ENCODE measurements at places on chromosomes 3 and 15.

GRCh38 chr15:37002041-37002672 is 98.2 kb downstream of the MEIS2 start:
- no peak for DNase-seq

DNA sequence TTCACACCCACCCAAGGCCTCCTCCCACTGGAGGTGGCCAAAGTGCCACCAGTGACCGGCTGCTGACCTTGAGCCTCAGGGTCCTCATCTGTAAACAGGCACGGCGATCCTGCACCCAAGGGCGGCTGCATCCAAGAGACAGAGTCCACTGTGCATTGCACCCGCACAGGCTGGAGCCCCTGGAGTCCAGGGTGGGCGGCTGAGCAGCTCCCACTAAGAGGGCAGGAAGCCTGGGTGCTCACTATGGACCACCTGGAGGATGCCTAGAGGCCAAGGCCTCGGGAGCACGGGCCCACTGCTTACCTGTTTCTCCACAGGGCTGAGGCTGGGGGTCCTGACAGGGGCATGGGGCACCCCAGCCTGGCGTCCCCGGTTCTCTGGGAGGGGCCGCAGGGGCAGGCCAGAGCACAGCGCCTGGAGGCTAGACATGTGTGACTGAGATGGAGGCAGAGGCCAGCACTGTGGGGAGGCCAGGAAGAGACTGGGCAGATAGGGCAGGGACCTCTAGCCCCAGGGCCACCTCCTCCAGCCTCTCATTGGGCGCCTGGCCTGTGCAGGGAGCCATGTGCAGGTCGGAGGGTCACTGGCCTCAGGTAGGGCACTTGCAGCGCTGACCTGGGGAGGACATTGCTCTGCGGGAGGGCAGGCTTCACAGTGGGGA is at the start of gene UROC1:
TSS of gene UROC1 (minus strand) at position 483 of the 661 bp plus-strand sequence. CDS start at position 429, 54 bp downstream.
- no peak for DNase-seq

DNA sequence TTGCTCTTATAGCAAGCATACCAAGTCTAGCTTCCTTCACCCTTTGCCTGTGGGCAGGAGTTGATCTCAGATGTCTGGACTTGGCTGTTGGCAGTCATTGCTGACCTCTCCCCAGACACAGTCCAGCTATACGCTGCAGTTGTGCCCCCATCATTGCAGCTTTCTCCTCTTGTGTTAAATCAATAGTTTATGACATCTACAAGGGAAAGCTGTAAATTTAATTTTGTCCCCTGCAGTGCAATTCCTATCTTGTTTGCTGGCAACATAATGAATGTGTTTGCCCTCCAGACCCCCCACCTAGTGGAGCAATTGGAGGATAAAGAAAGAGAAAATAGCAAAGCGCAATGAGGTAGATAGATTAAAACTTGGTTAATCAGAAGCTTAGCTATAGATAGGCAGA is 280.2 kb downstream of the LSAMP start:
- no peak for DNase-seq

- DNase-seq, result no peak
Observed at GRCh38 chr15:87604857-87605446, 651.6 kb downstream of the NTRK3 start.

GRCh38 chr3:174581558-174581957 is 277.6 kb upstream of the NAALADL2 start:
- no peak for DNase-seq

- no peak for DNase-seq
Observed at GRCh38 chr3:108378153-108378951, 82.0 kb downstream of the HHLA2 start.

GRCh38 chr3:35744419-35744818 is 105.1 kb downstream of the ARPP21 start:
- DNase-seq, result no peak

DNA sequence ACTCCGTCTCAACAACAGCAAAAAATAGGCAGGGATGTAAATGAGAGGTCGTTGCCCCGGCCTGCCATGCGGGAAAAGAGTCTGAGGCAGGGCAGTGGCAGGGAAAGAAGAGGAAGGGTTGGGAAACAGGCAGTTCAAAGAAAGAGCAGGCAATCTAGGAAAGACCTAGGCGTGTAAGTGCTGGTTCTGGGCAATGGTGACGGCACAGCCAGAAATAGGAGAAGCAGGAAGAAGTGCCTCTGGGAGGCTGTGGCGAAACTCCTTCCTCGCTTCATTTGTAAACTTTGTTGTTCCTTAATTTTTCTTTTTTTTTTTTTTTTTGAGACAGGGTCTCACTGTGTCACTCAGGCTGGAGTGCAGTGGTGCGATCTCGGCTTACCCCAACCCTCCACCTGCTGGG is 4.3 kb downstream of the SLC51A start:
- peak; percentile 55 for DNase-seq

DNA sequence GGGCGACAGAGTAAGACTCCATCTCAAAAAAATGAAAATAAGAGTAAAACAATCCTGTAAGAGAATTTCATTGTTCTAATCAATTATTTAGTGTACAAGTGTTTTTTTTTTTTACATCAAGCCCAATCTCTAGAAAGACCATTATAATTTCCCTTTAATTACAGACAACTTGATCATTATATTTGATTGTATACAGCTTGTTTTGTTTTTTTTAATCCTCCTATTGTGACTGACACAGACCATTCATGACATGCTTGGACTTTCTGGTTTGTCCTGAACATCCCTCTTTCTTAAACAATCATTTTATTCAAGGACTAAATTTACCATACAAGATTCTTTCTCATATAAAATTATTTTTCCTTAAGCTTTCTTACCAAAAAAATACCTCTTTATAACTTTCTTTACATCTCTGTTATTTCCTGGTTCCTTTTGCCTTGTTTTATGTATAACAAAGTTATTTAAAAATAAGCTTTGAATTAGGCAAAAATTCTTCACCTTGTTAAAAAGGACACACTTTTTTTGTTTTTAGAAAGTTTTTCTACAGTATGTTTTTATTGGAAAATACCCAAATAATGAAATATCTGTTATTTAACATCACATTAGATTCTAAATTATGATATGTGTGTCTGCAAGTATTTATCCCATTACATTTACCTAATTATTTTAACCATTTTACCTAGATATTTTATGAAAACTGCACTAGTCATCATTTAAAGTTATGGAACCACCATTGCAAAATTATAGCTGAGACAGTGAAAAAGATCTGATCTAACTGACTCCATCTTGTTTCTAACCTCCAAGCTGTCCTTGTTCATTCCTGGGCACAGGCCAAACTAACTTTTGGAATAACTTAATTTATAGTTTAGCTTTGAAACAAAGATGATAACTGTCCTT is 26.1 kb upstream of the GFM1 start:
- DNase-seq, result no peak

DNA sequence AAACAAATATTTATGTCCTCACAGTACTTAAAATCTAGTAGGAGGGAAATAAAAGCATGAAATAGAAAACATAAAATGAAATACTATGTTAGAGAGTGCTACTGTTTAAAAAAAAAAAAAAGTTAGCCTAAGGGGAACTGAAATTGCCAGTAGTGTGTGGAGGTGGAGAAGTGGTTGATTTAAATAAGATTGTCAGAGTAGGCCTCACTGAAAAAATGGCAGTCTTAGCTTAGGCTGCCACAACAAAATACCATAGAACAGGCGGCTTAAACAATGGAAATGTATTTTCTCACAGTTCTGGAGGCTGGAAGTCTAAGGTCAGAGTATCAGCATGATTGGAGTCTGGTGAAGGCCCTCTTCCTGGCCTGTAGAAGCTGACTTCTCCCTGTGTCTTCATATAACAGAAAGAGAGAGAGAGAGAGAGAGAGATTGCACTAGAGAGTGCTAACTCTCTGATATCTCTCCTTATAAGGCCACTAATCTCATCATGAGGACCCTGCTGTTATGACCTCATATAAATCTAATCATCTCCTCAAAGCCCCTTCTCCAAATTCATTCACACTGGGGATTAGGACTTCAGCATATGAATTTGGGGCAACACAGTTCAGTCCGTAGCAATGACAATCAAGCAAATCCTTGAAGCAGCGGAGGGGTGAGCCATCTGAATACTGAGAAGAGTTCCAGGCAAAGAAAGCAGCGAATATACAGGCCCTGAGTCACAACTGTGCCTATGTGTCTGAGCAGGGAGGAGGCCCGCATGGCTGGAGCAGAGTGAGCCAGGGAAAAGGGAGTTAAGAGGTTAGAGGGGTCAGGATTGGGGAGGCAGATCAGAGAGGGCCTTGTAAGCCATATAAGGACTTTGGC is 23.6 kb upstream of the LRRC34 start:
- no peak for DNase-seq

DNA sequence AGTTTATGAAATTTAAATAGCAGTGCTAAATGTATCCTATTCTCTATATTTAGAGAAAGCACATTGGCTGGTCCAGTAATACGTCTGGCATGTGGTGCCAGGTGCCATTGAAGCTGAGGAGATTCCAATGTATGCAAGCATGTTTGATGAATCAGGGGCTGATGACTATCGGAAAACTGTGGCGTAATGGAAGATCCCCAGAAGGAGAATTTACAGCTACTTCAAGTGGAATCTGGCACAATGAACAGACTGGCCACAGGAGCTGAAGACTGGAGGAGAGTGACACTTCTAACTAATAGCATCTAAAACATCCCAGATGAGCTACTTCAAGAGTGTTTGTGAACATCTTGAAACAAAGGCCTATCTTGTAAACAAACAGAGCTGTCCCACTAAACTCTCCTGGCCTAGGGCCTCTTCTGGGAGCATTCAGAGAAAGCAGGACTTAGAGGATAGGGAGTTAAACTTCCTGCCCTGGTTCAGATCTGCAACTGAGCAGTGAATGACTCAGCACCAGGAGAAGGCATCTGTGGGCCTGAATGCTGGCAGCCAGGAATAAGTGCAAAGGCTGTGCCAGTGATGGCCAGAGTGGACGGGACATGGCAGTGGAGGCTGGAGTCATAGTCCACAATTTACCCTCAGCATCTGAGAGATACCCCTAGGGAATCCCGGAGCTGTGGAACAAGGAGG is 15.2 kb upstream of the ACTC1 start:
- no peak for DNase-seq

GRCh38 chr15:35557544-35557943 is 11.6 kb upstream of the DPH6 start:
- no peak for DNase-seq

DNA sequence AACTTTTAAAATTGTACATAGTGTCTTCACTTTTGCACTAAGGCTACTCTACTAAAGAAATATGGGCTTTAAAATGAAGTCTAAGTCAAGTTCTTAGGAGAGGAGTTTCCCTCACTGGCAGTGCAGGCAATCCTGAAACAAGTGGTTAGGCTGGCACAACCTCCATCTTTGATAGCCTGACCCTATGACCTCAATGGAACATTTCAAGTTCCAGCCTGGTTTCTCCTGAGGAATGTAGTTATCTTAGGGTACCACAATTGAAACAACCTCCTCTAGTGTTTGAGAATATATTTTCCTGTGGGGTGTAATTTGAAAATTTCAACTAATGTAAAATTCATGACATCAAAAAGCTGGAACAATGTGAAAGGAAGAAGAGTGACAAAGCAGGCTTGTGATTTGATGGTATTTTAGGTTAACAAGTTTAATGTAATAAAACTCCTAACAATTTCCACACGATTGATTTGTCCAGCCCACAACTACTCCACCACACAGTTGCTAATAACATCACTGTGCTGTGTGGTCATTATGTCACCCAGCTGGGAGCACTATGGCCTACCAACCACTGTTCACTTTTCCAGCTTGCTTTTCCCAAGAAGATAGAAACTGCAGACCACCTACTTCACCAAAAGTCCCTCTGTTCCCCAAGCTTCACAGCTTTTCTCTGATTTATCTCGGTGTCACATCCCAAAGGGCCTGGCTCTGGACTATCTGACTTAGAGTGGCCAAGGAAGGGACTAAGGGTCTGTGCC is 1.8 kb downstream of the WWTR1 start:
- DNase-seq, result no peak

GRCh38 chr15:23578521-23579150 is 13.2 kb downstream of the MKRN3 start:
- no peak for DNase-seq

DNA sequence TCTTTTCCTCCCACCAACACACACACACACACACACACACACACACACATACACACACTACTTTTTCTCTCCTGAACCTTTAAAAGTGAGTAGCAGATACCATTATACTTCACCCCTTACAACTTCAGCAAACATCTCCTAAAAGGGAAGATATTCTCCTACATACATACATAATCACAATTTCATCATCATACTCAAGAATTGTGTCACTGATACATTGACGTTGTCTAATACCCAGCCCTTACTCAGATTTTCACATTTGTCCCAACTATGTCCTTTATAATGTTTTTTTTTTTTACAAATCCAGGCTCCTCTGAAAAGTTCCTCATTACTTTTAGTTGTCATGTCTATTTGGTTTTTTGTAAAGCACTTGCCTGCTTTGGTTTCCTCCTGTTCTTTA is 18.5 kb downstream of the ABHD6 start:
- no peak for DNase-seq

DNA sequence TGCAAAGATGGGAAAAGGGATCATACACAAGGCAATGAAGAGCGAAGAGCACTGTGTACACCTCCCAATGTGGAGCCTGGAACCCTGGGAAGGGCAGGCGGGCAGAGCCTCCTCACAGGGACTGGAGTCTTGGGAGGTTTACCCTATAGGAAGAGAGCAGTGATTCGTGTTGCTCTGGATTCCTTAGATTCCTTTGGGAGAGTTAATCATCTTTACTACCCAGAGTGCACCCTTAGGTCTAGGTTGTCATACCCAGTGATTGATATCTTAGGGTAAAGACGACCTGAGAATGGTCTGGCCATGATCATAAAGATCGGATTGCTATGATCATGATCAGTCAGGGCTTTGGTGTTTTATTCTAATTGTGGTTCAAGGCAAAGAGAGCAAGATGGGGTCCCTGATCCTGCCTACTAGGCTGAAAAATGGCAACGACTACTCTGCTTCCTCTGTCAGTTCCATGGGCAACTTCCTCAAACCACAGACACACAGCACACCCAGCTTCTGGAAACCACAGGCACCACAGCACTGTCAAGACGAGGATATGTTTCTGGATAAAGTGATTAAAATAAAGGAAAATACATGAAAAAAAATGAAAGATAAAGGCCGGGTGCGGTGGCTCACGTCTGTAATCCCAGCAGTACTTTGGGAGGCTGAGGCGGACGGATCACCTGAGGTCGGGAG is 20.4 kb upstream of the MAP6D1 start:
- DNase-seq, result no peak

GRCh38 chr3:159787178-159787574 is 201.5 kb upstream of the IL12A start:
- DNase-seq, result no peak

- no peak for DNase-seq
Observed at GRCh38 chr3:62604298-62604697, 230.9 kb upstream of the FEZF2 start.

DNA sequence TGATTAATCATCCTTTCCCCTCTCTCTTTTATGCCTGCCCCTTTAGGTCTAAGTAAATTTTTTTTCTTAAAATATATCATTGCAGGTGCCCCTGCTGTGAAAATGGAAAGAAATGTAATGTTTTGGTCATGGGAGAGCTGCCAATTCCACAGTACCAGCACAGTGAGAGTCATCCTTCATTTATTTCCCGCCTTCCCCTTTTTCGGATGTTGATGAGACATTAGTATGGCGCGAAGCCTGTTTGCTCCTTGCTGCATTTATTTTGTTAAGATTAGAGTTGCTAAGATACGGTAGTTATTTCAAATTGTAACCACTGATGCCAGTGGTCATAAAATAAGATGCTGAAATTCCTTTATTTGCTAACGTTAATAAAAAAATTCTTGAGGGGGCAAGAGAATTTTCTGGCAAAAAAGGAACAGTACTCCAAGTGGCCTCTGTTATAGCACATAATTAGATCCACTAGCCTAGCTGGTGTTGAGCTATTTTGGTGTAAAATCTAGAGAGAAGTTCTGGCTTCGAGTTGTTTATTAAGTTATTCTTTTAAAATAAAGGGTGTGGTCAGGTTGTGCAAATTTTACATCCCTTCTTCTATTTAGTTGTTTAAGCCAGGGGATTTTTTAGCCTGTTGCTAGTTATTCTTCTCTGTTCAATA is 62.8 kb downstream of the MDFIC2 start:
- DNase-seq, result no peak

Data from CD4-positive, alpha-beta T cell treated with Interferon gamma for 1 hour (primary cell).